ENCODE measurements at places on chromosomes 13 and 19. TPM values are rescaled to one million over a fixed set of nuclear protein-coding genes. Genes with fewer than 3 reads are reported as not detected.

The AMER2 gene
- total RNA-seq: under 0.01 TPM

The PSG7 gene
- total RNA-seq: not detected

- no peak for DNase-seq
Measured at GRCh38 chr13:39375601-39376000, 227.4 kb downstream of the LHFPL6 start.

The CPAMD8 gene
- 0.81 TPM for total RNA-seq

The NAXD gene
- total RNA-seq: 12.1 TPM

The THSD1 gene
- total RNA-seq: 1.1 TPM

GRCh38 chr19:5170329-5170745 lies 170.3 kb downstream of the PTPRS start:
- DNase-seq: no peak

The PSG2 gene
- total RNA-seq: not detected

The ERICH4 gene
- total RNA-seq: under 0.01 TPM

- no peak for DNase-seq
Measured at GRCh38 chr13:75139291-75139690, 342.7 kb downstream of the TBC1D4 start.

The ATP4B gene
- total RNA-seq: not detected

The SAFB gene
- total RNA-seq: 101 TPM

DNA sequence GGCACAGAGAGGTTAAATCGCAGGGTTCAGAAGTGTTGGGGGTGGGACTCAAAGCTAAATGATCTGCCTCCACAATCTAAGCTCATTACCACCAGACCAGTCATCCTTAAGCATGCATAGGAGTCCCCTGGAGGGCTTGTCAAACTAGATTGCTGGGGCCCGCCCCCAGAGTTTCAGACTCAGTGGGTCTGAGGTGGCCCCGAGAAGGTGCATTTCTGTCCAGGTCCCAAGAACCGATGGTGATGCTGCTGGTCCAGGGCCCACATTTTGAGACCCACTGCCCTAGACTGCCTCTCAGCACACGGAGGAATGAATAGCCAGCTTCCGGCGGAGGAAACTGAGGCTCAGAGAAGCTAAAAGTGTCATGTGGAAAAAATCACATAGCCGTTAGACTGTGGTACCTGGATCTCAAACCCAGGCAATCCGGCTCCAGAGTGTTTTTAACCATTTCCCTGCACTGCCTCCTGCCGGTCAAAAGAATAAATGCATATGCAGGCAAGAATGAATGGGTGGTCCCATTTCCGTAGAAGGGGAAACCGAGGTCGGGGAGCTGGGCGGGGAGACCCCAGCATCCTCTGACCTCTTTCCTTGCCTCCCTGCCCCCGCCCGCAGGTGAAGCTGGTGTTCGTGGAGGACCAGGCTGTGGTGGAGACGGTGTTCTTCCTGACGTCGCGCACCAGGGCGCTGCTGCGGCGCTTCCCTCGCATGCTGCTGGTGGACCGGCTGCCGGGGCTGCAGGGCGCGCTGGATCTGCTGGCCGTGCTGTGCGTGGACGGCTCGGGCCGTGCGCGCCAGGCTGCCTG lies 23.8 kb downstream of the ZSWIM9 start:
- no peak for DNase-seq

- DNase-seq: peak; percentile 61
Measured at GRCh38 chr19:3478409-3479176, 1.7 kb downstream of the SMIM24 start.

The RNF225 gene
- total RNA-seq: 0.81 TPM

- DNase-seq: no peak
Measured at GRCh38 chr13:42760951-42761350, 20.4 kb upstream of the FAM216B start.

The SULT2A1 gene
- not detected for total RNA-seq
